ENCODE measurements at places on chromosomes 13 and 19.

DNA sequence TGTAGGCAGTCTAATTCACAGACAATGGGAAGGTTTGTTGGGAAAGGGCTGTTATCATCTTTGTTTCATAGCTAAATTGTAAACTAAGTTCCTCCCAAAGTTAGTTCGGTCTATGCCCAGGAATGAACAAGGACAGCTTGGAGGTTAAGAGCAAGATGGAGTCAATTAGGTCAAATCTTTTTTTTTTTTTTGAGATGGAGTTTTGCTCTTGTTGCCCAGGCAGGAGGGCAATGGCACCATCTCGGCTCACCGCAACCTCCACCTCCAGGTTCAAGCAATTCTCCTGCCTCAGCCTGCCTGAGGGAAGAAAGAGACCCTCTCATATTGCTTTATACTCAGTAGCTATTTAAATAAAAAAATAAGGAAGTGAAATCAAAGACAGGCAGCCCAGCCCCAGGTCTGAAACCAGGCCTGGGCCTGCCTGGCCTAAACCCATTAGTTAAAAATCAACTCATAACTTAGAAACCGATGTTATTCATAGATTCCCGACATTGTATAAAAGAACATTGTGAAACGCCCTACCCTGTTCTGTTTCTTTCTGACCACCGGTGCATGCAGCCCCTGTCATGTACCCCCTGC is 297.4 kb upstream of the SGCG start:
- no peak for DNase-seq

DNA sequence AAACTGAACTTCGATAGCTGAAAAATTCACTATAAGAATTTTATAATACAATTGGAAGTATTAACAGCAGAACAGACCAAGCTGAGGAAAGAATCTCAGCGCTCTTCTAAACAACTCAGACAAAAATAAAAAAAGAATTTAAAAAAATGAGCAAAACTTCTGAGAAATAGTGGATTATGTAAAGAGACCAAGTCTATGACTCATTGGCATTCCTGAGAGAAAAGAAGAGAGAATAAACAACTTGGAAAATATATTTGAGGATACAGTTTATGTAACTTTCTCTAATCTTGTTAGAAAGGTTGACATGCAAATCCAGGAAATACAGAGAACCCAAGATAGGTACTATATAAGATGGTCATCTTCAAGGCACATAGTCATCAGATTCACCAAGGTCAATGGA is 25.4 kb downstream of the SLC25A15 start:
- no peak for DNase-seq

GRCh38 chr19:51524666-51525264 is 6.7 kb downstream of the SIGLEC6 start:
- no peak for DNase-seq

- no peak for DNase-seq
These were observed 512 bp upstream of the REX1BD start for GRCh38 chr19:18587962-18588610.

GRCh38 chr13:73820688-73821087 is 313.5 kb downstream of the KLF12 start:
- DNase-seq = no peak

- DNase-seq = no peak
These were observed 6.4 kb downstream of the ZNF808 start for GRCh38 chr19:52533901-52534300.

- DNase-seq = no peak
These were observed 168.4 kb upstream of the STARD13 start for GRCh38 chr13:33453936-33454335.

DNA sequence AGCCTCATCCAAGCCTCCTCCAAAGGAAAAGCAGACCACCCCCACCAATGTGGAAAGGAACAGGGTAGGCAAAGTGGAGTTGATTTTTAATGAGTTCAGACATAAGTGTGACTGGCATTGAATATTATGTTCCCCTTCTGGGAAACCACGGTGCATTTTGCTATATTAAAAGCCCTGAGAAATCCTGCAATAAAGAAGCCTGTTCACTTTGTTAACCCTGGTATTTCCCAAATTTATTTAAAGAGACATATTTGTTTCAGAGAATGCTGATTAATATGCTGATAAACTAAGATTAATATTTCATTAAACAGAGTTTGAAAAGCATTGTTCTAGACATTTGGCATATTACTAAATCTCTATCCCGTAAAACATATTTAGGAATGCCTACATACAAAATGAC is 151.4 kb downstream of the FGF14 start:
- no peak for DNase-seq

DNA sequence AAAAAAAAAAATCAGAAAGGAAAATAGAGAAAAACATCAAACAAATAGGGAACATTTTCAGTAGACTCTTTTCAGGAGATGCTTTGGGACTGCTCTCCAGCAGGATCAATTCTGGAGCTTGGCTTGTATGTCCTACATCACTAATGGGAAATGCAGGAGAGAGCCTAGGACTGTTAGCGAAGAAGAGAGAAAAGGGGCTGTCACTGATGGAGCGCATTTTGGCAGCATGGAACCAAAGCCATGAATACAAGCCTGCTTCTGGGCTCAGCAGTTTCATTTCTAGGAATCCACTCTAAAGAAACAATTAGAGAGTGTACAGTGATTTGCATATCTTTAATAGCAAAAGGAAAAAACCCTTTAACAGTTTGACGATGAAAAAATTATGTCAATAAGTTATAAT is 203.9 kb downstream of the NUFIP1 start:
- DNase-seq = no peak

Measured in activated T-helper 1 cell treated with Interleukin-2 at 50 U/mL for 16 hours (primary cell).